ENCODE measurements at places on chromosomes 2 and 18.

DNA sequence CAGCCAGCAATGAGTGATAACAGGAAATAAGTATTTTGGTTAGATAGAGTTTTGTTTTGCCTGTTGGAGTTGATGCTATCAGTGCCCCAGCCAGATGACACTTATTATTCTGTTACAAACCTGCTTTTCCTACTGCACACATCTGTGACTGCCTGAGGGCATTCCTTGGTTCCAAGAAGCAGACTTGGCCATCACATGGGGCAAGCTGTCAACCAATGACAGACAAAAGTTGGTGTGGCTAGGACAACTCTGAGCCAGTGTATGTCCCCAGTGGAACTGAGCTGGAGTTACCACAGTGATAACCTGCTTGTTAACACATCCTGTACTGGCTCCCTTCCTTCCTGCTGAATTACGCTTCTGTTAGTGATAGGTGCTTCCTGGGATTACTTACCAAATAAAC is 54.5 kb downstream of the FAM171B start:
- no peak for DNase-seq

DNA sequence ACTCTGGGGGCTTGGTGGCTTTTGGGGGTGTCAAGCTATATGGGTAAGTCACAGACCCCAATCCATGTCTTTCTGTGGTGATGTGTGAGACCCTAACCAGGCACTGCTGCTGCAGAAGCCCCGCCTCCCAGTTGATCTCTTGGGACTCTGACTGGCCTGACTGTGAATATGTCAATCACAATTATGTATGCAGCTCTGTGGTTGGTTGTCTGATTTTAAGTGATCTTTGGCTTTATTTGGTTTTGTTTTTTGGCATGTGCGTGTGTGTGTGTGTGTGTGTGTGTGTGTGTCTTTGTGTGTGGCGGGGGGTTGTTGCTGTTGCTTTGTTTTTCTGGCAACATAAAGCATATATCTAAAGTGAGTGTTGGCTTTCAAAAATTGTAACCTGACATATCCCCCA is 78.5 kb upstream of the GLS start:
- peak; percentile 3 for DNase-seq

GRCh38 chr18:77035380-77036187 is 97.0 kb downstream of the MBP start:
- no peak for DNase-seq

GRCh38 chr18:57057890-57058289 is 89.0 kb upstream of the BOD1L2 start:
- DNase-seq, result no peak

DNA sequence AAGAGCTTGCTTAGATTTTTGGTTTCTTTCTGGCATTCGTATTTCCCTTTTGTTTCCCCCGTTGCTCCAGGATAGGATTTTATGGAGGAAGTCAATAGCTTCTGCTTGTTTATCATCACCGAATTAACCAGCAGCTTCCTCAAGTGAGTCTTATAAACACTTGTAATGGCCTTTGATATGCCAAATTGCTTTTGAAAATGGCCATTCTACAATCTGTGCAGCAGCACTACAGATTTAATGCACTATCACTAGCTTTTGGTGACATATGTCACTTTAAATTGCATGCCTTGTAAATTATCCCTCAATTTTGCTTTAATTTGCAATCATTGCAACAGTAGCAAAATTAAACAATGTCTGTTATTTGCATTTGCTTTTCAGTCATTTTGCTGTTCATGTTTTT is 774.7 kb downstream of the METTL4 start:
- no peak for DNase-seq

GRCh38 chr18:13680612-13681011 is 45.7 kb downstream of the FAM210A start:
- no peak for DNase-seq

DNA sequence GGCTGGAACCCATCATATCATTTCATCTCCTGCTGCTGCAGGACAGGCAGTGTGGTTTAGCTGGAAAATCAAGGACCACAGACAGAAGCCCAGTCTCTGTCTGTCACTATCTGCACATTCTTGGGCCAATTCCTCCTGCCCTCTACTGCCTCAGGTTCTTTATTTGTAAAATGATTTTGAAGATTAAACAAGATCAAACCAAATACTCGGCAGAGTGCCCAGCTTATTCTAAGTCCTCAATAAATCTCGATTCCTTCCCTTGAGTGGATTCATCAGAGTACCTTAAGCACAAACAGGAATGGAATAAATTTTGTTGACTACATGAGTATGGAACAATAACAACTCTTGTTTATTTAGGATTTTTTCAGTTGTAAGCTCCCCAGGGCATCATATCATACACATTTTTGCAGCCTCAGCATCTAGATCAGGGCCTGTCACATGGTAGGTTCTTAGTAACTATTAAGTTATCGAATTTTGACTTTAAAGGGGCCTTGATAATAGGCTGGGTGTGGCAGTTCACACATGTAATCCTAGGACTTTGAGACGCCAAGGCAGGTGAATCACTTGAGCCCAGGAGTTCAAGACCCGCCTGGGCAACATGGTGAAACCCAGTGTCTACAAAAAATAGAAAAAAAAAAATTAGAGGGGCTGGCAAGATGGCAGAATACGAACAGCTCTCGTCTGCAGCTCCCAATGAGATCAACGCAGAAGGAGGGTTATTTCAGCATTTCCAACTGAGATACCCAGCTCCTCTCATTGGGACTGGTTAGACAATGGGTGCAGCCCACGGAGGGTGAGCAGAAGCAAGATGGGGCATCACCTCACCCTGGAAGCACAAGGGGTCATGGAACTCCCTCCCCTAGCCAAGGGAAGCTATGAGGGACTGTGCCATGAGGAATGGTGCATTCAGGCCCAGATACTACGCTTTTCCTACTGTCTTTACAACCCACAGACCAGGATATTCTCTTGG is 11.1 kb downstream of the RHOB start:
- no peak for DNase-seq

GRCh38 chr2:39686456-39686855 is 20.7 kb downstream of the TMEM178A start:
- DNase-seq, result no peak

GRCh38 chr2:64581018-64581417 is 56.9 kb downstream of the AFTPH start:
- DNase-seq, result no peak

DNA sequence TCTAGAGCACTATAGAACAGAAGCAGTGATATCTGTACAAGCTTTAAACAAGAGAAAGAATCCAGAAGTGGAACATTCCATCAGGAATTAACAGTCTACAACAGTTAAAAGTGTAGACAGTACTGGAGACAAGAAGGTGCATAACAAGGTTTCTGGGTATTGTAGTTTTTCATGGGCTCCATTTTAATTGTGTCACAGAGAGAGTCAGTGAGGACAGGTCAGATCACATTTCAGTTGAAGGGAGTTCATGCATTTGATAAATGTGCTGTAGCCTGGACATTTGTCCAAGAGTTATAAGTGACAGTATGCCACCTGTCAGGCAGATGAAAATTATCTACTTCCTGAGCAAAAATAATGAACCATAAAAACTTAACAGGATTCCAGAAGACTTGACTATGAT is 328.6 kb downstream of the CNTNAP5 start:
- DNase-seq, result no peak

DNA sequence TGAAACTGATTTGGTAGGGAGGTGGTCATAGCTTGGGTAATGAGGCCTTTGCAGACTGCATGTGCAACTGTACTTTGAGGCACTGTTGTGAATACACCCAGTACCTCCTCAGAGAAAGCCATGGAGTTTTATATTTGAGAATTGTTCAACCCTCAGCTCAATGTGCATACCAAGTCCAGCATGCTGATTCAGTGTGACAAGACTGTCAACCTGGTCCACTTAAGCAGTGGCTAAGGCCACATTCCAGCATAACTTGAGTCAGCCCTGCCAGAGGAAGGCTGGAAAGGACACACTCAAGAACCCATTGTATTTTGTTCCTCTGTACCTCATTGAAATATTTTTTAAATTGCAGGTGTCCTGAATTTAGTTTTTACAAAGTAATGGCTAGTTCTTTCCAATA is 121.8 kb upstream of the HNMT start:
- no peak for DNase-seq

DNA sequence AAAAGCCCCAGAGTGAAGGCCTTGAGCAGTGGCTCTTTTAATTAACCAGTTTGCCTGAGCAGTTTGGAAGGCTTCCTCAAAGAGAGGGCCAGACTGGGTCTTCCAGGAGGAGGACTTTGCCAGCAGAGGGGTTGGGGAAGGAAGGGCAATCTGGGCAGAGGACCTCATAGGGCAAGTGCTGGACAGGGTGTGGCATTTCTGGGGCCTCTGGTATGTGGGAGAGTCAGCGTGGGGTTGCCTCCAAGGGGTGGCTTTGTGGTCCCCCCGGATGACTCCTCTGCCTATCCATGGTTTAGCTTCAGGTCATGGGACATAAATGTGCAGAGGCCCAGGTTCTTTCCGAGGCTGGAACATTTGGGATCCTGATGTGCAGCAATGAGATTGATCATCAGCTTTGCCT is 12.6 kb downstream of the GLI2 start:
- no peak for DNase-seq

- no peak for DNase-seq
Measured at GRCh38 chr2:71277536-71278103, 50.7 kb upstream of the PAIP2B start.

DNA sequence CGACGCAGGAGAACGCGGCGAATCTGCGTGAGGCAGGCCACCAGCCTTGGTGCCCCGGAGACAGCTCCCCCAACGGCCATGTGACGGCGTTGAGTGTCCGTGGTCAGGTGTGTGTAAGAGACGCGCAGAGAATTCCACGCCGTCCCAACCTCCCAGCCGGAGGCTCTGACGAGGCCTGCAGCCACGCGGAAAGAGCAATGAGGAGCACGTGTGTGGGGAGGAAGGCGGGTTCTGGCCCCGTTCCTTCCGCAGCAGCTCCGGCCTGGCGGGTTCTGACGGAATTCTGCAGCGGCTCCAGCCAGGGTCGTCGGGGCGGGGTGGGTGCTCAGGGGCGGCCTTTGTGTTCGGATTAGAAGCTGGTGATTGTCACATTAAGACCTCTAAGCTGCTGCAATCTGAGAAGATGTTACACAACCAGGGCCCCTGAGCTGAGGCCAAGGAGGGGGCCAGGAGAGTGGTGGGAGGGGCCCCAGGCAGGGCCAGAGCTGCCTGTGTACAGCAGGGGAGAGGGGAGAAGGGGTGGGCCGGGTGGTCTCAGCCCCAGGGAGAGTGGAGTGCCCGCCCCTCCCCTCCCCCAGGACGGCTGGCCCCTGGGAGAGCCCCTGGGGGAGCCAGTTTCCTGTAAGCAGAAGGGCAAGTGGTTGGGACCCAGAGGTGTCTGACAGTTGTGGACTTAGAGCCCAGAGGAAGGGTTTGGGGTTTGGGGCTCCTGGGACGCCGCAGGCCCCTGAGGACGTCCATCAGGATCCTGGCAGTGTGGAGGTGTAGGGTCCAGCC is 5.1 kb upstream of the GAL3ST2 start:
- DNase-seq, result no peak
